ENCODE measurements at places on chromosomes 5 and 9.

DNA sequence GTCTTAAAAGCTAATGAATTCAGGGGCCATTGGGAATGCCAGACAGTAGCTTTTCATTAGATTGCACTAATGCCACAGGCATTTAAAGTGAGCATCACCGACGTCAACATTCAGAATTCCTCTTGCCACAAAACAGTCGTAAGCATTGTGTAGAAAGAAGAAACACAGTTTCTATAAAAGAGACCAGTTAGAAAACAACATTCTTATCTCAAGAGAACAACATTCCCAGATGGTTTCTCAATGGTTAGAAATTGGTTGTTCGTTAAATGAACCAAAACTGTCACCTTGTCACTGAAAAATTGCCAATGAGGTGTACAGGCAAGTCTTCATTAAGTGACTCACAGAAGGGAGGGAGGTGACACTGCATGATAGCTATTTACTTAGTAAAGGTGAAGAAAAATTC is 401.6 kb upstream of the PRR16 start:
- DNase-seq: no peak

DNA sequence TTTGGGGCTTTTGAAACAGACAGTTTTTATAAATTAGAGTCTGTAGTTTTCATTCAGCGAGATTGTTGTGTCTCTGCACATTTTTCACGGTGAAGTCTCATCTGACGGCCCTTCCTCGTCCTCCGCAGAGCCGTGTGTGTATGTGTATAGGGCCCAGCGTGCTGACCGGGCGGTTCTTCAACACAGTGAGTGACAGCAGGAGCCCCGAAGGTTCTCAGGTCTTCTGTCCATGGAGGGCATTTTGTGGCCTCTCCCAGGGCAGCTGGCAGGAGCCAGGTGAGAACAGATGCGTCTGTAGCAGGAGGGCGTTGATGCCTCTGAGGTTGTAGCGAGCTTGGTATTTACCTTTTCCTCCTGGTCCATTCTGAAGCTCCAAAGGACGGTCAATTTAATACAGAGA is 116.0 kb upstream of the LPCAT1 start:
- no peak for DNase-seq

- DNase-seq: no peak
These were observed 144.1 kb downstream of the MAT2B start for GRCh38 chr5:163649514-163649913.

DNA sequence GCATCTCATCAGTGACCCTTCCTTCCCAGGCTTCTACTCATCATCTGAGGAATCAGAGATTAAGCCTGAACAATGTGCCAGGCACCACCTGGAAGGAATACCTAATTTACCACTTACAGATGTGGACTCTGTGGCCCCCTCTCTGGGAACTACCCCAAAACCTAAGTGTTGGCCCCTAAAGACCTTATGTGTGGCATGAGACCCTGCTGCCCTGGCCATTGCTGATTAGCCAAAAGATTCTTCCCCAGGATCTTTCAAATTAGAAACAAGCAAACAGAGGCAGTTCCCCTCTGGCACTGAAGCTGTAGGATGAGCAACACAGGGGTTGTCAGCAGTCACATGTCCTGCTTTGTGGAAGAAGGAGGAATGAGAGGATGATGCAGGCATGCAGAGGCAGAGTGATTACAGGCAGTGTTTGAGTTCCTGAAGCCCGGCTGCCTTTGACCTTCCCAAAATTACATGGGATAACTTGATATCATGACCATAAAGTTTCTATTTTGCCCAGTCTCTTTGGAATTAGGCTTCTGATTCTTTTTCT is 10.6 kb downstream of the SPINK4 start:
- no peak for DNase-seq

GRCh38 chr5:158013303-158013702 is 154.4 kb upstream of the CLINT1 start:
- no peak for DNase-seq

DNA sequence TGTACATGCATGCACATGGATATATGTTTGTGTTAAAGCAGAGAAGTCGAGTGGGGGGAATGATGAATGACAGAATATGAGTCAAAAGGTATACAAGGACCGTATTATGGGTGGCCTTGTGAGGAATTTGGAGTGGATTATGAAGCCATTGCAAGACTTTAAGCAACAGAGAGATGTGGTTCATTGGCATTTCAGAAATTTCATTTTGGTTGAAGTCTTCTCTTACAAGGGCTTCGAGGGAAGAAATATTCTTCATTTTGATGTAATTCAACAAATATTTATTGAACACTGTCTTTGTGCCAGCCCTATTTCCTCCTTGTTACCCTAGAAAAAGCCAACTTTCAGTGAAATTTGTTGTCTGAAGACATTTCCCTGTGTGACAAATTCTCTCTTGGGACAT is 83.9 kb upstream of the SLCO6A1 start:
- no peak for DNase-seq

- DNase-seq: no peak
These were observed 34.0 kb upstream of the FCHO2 start for GRCh38 chr5:72921886-72922285.

DNA sequence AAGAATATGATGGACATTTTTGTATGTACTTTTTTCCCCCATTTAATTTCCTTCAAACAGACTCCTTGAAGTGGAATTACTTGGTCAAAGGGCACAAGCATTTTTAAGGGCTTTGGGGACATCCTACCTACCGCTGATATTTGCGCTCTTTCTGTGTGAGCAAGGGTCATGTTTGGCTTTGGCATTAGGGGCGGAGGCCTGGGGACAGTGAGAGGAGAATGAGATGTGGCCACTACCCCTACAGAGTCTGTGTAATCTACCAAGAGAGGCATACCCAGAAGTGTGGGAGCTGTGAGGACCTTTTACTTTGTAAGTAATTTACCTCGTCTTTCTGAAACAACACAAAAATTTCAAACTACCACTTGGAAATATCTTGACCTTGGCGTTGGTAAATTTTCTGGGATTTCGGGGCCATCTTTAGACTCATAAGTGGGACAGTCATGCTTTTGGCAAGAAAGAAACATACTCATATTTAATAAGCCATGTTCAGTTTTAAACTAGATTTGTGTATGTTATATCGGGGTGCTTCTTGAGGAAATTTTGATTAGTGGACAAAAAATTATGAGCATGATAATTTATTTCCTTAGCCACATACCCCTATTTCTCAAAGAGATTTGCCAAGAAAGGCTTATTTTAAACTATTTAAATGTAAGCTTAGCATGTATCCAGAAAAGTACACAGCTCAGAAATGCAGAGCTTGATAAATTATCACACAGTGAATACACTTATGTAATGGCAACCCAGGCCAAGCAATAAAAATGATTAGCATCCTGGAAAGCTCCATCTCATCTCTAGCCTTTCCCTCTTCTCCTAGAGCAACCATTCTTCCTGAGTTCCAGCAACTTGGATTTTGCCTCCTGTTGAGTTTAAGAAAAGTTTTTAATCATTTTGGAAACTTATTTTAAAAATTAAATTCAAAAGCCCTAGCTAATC is 63.6 kb downstream of the ARHGAP26 start:
- DNase-seq: no peak

GRCh38 chr5:137145721-137146120 is 353.4 kb downstream of the SPOCK1 start:
- no peak for DNase-seq

DNA sequence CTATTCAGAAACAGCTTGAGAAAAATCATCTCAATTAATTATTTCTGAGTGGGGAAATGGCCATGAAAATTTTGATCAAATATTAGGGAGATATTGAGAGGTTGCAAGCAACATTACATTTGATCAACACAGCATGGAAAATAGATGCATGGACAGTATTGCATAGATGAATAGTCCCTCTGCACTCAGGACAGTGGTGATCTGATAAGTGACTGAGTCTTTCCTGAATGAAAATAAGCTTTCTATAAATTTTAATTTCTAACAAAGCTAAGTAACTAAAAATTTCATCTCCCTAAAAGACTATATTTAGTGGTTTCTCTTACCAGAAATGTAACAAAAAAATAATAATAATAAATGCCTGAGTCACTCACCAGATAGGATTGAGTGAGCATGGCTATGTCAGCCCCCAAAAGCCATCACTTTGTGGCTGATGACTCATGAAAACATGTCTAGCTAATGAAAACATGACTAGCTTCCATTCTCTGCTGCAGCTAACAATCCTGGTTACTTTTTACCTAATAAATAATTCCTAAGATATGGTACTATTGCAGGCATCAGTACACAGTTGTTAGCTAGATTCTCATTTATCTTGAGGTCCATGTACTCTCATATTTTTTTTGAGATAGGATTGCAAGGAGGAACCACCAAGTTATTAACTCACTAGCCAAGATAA is 1294.8 kb upstream of the ACO1 start:
- DNase-seq: no peak

GRCh38 chr5:173590436-173591055 is 25.9 kb downstream of the BOD1 start:
- DNase-seq: no peak

- DNase-seq: no peak
These were observed 32.1 kb downstream of the RAPGEF1 start for GRCh38 chr9:131707733-131708157.

DNA sequence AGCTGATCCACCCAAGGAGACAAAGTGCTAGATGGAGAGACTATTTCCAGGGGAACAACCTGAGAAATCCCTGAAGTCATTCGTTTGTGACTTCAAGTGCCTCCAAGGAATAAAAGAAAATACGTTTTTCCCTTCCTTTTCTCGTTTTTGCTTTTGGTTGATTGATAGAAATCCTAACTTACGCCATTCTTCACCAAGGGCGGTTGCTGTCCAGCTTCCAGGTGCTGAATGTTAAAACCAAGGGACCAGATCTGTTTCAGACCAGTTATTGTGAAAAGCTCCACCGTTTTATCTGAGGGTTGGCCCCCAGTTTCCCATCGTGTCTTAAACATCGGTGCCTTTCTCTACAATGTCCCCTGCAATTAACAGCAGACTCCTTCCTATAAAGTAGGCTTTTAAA is 600.7 kb upstream of the SGCD start:
- no peak for DNase-seq

- no peak for DNase-seq
These were observed 164.3 kb downstream of the SMC2 start for GRCh38 chr9:104258296-104259011.

- DNase-seq: no peak
These were observed 623.6 kb upstream of the CDH18 start for GRCh38 chr5:20611620-20612019.
